HFF-Myc (cell line): ENCODE measurements at places on chromosomes 16 and 17.

DNA sequence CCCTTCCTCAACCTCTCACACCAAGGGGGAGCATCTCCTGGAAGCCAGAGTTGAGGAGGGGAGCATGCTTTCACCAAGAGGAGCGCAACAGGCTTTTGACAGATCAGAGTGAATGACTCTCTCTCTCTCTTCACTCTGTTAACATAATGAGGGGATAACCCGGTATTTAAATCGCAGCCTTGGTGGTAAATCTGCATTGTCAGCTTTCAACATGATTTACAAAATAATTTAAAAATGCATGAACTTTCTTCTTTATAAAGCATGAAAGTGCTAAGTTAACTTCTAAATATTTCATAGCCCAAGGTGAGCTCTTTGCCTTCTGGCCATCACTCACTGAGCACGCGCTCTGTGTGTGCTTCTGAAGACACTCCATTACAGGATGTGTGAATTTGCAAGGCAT is 61.8 kb downstream of the TMEM114 start:
- no peak for DNase-seq

DNA sequence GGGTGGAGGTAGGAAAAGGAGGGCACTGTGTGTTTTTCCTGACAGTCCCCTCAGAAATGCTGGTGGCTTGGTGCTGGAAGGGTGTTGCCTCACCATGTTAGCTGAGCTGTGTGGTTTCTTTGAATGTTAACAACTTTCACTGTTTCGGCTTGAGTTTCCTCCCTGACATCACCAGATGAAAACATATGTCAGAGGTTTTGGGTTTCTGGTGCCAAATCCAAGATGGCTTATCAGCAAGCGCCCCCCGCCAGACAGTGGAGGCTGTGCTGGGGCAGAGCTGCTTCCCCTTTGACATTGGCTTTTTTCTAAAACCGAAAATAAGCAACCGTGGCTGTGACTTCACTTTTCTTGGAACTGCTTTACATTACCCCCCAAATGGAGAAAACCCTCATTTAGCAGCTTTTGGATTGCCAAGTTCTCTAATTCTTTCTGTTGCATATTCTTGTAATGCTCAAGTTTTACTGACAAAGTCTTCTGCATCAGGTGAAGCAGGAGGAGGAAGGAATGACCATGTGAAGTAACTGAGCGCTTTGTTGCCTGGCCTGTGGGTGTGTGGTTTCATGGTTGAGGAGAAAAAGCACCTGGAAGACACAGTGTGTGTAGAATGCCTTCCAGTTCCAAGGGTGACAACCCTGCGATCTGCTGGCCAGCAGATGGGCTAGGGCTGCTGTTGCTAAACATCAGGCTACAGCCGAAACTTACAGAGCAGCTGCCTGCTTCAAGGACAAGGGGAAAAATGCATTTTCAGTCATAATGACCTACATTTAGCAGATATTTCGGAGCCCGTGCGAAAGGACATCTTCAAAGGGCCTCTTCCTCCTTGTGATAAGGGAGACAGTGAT is 9.7 kb downstream of the RMI2 start:
- no peak for DNase-seq

DNA sequence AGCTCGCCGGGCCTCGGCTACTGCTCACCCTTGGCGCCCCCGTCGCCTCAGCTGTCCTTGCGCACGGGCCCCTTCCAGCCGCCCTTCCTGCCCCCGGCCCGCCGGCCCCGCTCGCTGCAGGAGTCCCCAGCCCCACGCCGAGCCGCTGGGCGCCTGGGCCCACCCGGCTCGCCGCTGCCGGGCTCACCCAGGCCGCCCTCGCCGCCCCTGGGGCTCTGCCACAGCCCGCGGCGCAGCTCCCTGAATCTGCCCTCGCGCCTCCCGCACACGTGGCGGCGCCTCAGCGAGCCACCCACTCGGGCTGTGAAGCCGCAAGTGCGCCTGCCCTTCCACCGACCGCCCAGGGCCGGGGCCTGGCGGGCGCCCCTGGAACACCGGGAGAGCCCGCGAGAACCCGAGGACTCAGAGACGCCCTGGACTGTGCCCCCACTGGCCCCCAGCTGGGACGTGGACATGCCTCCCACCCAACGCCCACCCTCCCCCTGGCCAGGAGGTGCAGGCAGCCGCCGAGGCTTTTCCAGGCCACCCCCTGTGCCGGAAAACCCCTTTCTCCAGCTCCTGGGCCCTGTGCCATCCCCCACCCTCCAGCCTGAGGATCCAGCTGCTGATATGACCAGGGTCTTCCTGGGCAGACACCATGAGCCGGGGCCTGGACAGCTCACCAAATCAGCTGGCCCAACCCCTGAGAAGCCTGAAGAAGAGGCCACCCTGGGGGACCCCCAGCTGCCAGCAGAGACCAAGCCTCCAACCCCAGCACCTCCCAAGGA is 12.8 kb downstream of the MYO15A start:
- no peak for DNase-seq

DNA sequence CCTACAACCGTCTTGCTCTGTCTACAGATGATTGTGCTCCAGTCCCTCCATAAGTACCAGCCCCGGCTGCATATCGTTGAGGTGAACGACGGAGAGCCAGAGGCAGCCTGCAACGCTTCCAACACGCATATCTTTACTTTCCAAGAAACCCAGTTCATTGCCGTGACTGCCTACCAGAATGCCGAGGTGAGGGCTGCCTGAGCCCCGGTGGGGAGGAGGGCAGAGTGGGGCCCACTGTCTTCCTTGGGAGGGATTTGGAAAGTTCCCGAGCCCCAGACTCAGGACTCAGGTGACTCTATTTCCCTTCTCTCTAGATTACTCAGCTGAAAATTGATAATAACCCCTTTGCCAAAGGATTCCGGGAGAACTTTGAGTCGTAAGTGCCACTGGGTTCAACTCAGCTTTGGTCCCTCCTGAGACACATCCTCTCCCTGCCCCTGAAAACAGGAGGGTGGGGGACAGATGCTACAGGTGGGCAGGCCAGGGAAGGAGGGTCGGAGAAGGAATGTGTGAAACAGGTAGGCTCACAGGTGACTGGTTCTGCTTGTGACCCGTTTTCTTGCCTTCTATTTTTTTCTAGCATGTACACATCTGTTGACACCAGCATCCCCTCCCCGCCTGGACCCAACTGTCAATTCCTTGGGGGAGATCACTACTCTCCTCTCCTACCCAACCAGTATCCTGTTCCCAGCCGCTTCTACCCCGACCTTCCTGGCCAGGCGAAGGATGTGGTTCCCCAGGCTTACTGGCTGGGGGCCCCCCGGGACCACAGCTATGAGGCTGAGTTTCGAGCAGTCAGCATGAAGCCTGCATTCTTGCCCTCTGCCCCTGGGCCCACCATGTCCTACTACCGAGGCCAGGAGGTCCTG is 11.4 kb downstream of the TBX21 start:
- no peak for DNase-seq

- no peak for DNase-seq
Measured at GRCh38 chr16:64250866-64251265, 871.0 kb downstream of the CDH11 start.

DNA sequence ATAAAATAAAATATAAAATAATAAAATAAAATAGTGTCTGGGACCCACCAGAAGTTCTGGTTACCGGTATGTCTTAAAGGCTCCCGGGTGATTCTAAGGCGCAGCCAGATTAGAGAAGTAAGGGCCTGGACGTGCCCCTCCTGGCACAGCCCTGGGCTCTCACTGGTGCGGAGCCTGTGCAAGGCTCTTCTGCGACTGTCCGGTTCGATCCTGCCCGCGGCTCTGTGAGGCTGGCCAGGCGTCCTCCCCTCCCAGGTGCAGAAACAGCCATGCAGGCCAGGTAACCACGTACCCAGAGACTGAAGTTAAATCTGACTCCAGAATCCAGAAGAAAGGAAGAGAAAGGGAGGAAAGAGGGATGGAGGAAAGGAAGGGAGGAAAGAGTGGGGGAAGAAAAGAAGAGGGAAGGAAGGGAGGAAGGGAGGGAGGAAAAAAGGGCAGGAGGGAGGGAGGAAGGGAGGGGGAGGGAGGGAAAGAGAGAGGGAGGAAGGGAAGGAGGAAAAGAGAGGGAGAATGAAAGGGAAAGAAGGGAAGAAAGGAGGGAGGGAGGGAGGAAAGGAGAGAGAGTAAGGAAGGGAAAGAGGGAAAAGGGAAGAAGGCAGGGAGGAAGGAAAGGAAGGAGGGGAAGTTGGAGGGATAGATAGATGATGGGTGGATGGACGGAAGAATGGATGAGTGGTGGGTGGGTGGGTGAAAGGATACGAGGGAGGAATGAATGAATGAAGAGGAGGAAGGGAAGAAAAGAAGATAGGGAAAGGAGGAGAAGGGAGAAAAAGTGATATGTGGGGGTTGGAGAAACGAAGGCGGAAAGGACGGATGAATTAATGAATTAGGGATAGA is 42.3 kb downstream of the C16orf82 start:
- DNase-seq: no peak

GRCh38 chr17:48062273-48062672 is 14.1 kb downstream of the NFE2L1 start:
- no peak for DNase-seq
